Thoracic aorta endothelial cell (primary cell): ENCODE measurements at places on chromosomes 16 and 17. TPM values are rescaled to one million over a fixed set of nuclear protein-coding genes. Genes with fewer than 3 reads are reported as not detected.

Gene ELMO3
- total RNA-seq = 0.79 and 0.93 TPM in 2 replicates

Gene MTHFSD
- 12.8 and 21.0 TPM in 2 replicates for total RNA-seq

Gene SLC5A11
- total RNA-seq = 0.07 TPM in 1 of 2 replicates, not detected in the other

Gene KCNH6
- total RNA-seq = not detected in 2 replicates

Gene FBXL20
- total RNA-seq = 12.2 and 13.5 TPM in 2 replicates

Gene RASL10B
- total RNA-seq = 0.13 and 0.22 TPM in 2 replicates

Gene HSF5
- total RNA-seq = under 0.01 and 0.07 TPM in 2 replicates

Gene KRT12
- not detected in 2 replicates for total RNA-seq

Gene HOXB3
- 15.2 and 47.1 TPM in 2 replicates for total RNA-seq

Gene SLC35G6
- not detected in 2 replicates for total RNA-seq
